Activated CD8-positive, alpha-beta memory T cell treated with anti-CD3 and anti-CD28 coated beads for 48 hours (primary cell): ENCODE measurements at places on chromosomes 2 and 18.

GRCh38 chr2:169010633-169011460, 20.3 kb downstream of the ABCB11 start:
- no peak for DNase-seq

- DNase-seq, result no peak
Observed at GRCh38 chr2:200943527-200944105, 19.8 kb downstream of the ORC2 start.

GRCh38 chr2:197146995-197147394, 163.6 kb downstream of the ANKRD44 start:
- DNase-seq, result no peak

GRCh38 chr2:160015746-160016145, 46.7 kb downstream of the PLA2R1 start:
- no peak for DNase-seq

- DNase-seq, result no peak
Observed at GRCh38 chr2:184444217-184444616, 154.1 kb upstream of the ZNF804A start.

GRCh38 chr2:27091746-27092695, 5.4 kb downstream of the KHK start:
- DNase-seq, result no peak

GRCh38 chr2:28534817-28535216, 39.0 kb downstream of the PLB1 start:
- no peak for DNase-seq

DNA sequence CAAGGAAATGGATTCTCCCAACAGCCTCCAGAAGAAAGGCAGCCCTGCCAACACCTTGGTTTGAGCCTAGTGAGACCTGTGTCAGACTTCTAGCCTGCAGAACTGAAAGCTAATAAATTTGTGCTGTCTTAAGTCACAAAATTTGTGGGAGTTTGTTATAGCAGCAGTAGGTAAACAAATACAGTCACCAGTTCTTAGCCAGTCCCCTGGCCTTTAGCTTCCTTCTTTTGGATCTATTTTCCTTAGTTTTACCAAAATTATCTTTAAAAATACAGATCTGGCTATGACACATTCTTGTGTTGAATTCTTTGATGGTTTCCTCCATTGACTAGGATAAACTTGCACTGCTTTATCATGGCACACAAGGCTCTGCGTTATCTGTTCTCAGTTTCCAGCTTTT, 697.9 kb upstream of the FANCL start:
- DNase-seq, result no peak

- no peak for DNase-seq
Observed at GRCh38 chr2:24881623-24882022, 38.4 kb downstream of the ADCY3 start.

DNA sequence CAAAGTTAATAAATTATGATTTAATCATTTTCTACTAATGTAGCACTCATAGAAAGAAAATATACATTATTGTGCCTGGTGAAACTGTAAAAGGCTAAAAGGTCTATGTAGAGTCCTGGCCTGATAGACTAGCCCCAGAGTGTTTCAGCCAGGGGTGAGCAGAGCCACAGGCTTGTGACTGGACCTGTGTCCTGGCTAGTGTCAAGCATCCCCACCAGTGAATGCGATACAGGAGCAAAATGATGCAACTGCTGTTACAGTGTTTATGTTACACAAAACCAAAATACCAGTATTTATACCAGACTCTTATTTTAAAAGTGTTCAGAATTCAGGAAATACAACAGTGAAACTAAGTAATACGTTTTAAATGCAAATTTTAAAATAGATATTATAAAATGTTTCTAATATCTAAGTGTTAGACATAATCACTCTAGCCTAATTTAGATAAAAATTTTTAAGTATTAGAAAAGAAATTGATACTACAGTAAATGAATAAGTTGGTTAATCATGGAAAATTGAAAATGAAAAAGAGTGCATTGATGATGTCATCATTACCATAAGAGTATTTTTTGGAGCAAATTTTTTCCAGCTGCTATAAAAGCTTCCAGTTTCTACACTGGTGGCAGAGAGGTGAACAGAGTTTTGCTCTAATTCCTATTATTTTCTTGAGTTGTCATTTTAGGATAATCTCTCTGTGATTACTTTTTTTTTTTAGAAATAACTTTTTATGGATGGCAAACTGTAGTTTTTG, 6.2 kb upstream of the TSPYL6 start:
- no peak for DNase-seq

- no peak for DNase-seq
Observed at GRCh38 chr2:36444216-36444936, 88.8 kb downstream of the CRIM1 start.

- no peak for DNase-seq
Observed at GRCh38 chr2:216635701-216636550, 2.7 kb downstream of the IGFBP2 start.

GRCh38 chr2:61538920-61539520, 864 bp upstream of the XPO1 start:
- peak; percentile 25 for DNase-seq

DNA sequence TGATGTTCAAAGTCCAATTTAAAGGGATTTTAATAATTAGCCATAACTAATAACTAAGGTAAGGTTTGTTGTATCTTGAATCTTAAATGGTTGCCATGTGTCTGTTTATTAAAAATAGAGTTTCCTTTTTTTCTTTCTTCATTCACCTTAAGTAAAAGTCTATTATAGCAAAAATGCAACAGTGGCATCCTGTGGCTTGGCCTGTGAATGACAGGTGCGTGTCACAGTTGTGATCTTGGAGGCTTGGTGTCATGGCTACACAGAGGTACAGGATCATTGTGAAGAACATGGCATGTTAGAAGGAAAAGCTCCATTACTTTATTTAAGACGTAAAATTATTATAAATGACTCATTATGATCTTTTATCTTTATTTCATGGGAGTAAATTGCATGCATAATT, 246.1 kb downstream of the BCL2 start:
- no peak for DNase-seq

DNA sequence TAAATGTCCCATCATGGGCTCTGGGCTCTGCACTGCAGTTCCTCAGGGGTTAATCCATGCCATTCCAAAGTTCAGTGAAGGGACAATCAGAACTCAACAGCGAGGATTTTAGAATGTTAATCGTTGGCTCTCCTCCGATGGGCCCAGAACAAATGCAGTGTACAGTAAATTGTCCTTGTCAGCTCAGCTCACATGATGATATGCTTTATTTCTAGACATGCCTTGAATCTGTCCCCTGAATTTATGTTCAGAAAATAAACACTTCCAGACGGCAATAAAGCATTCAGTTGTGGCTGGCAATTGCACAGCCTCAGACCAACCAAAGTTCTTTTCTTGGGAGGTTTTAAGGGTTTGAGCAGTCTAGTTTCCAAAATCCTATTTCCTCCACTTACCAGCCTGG, 981.2 kb downstream of the BCL11A start:
- DNase-seq, result no peak

DNA sequence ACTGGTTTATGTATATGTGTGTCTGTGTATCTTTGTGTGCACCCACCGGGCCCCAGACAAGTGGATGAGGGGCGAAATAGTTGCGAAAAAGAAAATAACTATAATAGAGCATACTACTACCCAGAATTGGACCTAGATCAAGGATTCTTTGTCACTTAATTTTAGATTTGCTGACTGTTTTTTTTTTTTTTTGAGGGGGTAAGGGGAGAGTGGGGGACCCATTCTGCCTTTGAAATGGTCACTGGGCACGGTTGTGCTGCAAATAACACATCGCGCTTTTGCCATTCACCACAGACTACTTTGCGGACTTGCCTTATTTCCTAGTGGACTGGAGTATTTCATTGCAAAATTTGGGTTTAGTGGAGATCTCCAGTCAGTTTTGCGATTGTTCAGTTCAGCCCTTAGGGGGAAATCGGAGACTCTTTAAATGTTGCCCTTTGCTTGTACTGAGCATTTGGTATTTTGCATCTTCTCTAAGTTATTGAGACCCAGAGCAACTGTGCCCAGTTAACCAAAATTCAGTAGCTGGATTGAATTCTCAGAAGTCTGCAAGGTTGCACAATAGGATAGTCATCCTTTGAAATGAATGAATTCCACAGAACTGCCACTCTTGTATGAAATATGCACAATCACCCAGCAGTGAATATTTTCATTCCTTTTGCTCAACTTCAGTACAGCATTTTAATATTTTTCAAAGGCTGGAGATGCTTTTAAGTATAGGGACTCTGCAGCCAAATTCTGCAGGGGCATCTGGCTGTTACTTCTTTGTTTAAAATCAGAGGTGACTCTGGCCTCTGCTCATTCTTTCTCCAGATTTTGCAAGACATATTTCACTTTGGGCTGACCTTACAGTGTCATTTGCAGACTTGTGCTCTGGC, 2.9 kb downstream of the TRIB2 start:
- DNase-seq, result no peak

- no peak for DNase-seq
Observed at GRCh38 chr2:57536535-57537231, 509.9 kb upstream of the VRK2 start.

DNA sequence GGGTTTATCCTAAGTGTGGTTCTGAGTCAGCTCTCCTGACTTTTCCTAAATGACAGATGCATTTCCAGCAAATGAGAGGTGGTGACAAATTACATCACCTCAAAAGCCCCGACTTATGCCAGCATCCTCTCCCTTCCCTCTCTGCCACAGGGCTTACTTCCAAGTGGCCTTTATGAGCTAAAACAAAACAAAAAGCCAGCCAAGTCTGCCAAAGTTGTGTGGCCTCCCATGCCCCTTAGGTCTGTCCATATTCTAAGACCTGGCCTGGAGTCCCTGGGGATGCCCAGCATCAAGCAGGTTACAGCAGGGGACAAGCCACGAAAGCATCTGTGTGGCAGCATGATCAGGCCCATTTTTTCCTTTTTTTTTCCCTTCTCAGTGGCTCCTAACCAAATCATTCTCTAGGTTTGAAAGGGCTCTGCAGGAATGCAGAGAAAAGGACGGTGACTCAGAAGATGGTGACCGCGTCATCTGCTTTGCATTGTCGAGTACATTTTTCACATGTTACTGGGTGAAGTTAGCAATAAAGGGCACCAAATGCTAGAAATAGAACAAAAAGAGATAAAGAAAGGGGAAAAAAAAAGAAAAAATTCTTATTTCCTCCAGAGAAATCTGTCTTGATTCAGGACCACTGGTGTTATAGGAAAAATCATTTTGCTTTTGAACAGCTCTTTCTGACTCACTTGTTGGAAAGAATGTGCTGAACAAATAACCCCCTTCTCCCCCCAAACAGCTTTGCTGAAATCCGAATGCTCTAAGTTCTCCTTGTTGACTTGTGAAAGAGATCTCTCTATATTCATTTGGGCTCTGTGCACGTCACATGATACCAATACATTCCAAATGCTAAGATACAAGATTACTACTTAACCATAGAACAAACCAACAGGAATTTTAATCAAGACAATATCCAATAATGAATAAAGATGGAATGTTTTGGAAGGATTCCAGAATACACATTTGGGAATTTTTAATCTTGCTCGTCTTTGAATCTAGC, 178.7 kb downstream of the EN1 start:
- no peak for DNase-seq

DNA sequence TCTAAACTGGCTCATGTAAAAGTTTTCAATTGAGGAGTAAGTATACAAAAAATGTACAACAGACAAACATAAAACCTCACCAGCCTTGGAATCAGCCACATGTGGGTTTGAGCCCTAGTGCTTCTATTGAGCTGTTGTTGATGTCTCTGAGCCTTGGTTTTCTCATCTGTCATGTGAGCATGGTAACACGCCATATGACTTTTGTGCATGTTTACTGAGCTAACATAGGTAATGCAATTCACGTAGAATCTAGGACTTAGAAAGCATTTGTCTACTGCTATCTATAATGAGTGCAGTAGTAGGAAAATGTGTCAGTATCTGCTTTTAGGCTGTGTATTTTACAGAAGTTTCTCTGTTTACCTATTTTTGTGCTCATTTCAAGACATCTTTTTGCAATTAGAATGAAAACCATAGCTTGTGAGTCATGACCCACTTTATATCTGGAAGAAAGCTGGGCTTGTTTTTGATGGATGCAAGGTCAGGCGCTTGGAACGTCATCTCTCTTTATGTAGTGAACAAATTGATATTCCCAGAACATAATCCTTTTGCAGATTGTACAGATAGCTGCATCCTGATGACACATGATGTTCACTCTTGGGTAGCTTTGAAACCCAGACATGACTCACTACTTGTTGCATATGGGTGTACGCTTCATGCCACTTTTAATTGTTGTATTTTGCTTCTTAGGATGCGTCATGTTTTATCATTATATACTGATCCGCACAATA, 94.3 kb downstream of the RNF144A start:
- DNase-seq, result no peak

DNA sequence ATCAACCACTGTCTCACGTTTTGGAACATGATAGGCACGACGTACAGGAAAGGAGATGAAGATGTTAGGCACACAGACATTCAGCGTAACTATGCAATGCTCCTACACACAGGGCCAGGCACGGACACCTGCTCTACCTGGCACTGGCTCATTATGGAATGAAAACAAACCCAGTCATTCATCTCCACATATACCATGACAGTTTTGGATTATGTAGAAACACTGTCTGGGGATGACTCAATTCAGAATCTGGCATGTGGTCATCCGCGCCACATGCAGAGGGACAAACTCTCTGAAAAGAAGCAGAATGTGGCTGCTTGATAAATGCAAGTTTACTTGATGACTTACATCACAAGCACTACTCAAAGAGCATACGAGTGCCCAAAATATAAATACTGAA, 29.5 kb upstream of the NFU1 start:
- DNase-seq, result no peak

DNA sequence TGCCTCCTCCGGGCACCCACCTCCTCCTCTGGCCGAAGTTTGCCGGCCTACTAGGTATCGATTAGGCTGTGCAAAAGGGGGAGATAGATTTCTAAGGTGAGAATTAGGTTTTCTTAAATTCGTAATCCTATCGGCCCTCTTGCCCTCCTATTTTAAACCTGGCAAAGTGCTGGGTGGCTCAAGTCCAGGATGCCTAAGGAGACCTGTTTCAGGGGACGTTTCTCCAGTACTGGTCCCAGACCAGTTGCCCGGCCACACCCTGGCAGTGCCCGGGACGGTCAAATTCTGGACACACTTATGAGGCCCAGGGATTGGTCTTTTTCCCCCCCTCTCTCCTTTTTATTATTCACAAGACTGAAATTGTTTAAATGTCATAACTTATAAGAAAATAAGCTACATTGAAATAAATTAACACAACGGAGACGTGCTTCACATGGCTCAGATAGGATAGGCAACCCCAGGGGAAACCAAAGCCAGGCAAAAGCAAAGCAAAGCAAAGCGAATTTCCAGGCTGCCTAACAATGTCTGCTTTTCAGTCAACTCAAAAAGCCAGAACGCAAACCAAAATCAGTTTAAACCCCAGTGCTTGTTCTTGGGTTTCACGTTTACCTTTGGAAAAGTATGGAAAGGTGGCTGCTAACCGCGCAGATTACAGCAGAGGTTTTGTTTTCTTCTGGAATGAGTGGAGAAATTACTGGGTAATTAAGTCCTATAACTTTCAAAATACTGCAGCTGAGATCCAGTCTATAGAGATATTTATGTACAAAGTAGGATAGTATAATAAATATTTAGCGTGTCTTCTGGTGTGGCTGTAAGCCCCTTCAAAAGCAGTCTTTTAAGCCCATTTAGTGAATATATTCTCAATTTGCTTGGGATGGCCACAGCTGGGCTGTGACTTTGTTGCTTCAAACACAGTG, 3.0 kb downstream of the GBX2 start:
- DNase-seq, result no peak
